ENCODE measurements at places on chromosomes 13 and 19.

GRCh38 chr13:28373810-28374209 is 121.1 kb downstream of the FLT1 start:
- no peak for DNase-seq

GRCh38 chr13:73142071-73142470 is 83.3 kb downstream of the KLF5 start:
- DNase-seq: no peak

DNA sequence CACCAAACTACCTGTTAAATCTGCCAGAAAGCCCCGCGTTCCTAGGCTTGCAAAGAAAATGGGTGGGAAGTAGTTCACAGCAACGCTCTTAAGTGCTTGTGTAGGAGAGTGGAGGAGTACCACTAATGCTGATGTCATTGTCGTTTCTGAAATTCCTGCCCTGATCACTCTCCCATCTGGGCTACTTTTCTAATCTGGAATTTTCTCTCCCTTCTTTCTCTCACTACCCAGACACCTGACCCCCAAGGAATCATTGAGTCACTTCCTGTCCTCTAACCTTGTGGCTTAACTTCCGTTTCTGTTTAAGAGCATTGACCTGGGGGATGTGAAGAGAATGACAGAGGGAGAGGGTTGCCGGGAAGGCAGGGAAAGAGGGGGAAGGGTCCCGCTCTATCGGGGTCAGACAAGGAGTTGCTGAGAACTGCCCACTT is 98.7 kb downstream of the STARD13 start:
- peak; percentile 14 for DNase-seq

DNA sequence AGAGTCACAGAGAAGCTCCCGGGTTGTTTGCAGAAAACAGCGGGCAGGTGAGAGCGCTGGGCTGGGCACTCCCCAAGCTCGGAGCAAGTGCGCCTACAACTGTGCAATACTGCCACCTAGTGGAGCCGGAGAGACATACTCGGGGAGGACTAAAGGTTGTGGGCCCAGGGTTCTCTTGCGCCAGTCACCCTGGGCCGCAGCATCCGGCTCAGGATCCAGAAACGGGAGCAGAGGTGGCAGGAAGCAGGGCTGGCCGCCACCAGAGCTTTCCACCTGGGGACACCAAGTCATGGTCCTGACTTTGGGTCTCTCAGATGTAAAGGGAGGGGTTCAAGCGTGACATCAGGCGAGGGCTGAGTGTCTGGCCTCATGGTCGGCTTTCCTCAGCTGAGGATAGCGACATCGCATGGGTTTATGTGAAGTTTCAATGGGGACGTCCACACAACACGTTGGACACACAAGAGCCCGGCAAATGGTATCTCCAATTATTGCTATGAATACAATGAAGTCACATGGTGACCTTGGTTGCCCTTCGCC is 11.2 kb upstream of the KLK4 start:
- DNase-seq: peak; percentile 88

DNA sequence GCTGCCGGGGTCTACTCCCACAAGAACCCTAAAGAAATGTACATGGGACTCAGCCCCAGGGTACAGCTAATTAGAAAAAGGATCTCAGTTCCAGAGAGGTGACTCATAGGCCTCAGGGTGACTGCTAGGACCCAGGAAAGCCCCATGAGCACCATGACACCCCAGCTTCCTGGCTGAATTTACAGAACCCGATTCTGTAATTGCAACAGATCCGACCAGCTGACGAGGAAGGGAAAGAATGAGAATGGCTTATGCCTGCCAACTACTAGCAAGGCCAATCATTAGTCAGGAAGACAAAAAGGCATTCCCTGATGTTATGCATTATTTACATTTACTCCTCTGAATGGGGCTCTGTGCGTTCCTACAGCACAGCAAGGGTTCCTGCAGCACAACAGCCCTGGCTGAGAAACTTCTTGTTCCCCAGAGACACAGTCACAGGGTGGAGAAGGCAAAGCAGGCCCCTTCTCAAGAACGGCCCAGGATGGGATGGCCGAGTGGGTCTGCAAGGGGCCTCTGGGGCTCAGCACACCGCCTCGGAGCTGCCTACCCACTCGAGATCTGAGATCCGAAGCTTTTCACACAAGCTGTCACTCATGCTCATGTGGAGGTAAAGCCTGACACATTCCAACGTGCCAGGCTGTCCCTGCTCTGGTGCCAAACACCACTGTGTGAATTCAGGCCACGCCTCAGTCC is 27.2 kb downstream of the PBX4 start:
- DNase-seq: peak; percentile 80

DNA sequence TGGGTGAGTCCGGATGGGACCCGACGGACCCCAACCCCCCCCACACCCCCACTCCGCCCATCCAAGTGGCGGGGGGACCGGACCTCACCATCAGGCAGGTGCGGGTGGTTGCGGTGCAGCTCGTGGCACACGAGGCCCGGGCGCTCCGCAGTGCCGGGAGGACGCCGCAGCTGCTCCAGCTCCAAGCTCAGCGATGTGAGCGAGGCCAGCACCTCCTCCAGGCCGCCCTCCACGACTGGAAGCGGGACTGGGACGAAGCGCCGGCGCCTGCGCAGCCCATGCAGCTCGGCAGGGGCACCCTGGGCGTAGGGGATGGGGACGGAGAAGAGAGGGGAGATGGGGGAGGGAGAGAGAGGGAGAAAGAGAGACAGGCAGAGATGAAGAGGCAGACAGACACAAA is 30.1 kb upstream of the OLFM2 start:
- no peak for DNase-seq

DNA sequence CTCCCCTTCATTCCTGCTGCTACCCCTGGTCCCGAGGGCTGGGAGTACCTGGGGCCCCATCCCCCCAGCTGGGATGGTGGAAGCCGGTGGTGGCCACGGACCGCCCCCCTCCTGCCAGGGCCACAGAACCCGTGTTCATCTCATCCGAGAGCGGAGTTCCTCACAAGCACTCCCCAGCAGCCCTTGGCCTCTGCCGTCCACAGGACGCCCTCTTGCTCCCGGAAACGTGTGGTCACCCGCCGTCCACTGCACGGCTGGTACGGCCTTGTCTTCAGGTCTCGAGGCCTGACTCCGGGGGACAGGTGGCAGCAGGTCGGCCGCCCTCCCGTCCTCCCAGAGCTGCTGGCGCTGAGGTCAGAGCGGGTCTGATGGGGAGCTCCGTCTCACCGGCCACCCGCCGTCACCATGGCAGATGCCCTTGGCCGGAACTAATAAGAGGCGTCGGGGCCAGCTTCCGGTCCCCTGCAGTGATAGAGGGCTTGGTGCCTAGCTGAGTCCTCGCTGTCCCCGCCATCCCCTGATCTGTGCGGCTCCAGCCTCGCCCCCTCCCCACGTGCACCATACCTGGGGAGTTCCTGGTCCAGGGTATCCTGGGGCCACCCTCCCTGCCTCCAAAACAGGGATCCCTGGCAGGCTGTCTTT is 16.5 kb upstream of the CSNK1G2 start:
- no peak for DNase-seq

DNA sequence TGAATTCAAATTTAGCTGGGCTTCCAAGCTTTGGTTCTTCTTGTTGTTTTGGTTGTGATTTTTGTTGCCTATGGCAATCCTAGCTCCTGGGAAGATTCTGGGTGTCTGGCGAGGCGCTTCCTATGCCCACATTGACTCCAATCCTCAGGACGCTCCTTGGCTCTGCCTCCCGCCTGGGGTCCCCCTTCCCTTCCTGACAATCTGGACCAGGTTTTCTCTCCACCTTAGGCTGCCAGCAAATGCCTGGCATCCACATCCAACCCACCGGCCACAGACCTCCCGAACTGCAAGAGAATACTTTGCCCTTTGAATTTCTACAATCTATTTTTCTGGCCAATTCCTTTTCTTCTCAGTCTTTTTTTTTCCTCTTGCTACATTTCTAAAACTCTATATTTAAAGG is 186.9 kb upstream of the UBL3 start:
- no peak for DNase-seq

- DNase-seq: no peak
Measured at GRCh38 chr19:14514215-14514863, 3.9 kb downstream of the DNAJB1 start.

- peak; percentile 34 for DNase-seq
Measured at GRCh38 chr19:55646889-55647731, 902 bp upstream of the CCDC106 start.

DNA sequence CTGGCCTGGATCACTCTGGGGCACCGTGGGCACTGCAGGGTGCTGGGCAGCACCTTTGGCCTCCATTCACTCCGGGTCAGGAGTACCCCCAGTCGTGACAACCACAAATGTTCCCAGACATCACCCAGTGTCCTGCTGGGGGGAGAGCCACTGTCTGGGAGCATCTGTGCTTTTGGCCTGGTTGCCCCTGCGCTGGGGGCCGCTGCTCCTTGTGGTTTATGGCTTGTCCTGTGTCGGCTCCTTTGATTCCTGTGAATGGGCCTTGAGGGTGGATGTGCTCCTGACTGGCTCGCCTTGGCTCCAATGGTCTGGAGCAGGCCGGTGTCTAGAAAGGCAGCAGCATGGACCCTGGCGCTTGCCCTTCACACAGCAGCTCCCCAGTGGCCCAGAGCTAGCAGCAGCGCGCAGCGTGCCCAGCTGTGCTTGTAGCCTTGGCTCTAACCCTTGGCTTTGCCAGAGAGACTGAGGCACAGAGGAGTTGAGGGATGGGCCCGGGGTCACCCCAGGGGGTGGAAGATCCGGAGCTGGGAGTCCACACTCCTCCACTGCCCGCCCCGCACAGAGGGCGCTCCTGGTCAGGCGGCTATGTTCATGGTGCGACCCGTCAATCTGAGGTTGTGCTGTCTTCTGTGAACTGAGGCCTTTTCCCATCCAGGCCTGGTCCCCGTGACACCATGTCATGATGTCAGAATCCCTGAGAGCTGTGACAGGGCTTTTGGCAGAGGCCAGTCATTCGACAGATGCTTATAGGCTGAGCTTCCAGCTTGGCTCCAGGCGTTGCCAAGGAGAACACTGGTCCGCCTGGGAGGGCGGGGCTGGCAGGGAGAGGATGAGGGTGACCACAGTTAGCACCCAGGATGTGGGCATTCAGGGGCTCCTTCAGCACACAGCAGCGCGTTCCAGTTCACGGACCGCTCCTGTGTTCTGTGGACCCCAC is 4.1 kb downstream of the DAZAP1 start:
- DNase-seq: peak; percentile 66

DNA sequence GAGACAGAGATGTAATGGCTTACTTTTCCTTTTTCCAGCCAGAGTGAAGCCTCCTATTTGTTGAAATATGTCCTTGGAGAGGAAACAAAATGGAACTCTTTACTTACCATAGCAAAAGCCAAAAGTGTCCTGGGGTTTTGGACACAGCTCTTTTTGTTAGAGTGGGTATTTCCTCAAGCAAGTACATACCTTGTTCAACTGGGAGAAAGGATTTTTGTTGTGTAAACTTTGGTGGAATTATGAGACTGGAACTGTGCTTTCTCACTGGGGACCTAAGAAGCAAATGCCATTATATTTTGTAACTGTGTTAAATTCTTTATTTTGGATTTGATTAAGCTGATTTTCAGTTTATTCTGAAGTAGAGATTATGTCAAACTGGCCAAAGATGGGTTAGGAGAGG is 58.4 kb downstream of the CYSLTR2 start:
- DNase-seq: no peak

Measured in RKO (cell line).